ENCODE measurements at places on chromosomes 4 and X.
A peak's percentile ranks its signal among the peaks of the same experiment; 100 is the strongest.

DNA sequence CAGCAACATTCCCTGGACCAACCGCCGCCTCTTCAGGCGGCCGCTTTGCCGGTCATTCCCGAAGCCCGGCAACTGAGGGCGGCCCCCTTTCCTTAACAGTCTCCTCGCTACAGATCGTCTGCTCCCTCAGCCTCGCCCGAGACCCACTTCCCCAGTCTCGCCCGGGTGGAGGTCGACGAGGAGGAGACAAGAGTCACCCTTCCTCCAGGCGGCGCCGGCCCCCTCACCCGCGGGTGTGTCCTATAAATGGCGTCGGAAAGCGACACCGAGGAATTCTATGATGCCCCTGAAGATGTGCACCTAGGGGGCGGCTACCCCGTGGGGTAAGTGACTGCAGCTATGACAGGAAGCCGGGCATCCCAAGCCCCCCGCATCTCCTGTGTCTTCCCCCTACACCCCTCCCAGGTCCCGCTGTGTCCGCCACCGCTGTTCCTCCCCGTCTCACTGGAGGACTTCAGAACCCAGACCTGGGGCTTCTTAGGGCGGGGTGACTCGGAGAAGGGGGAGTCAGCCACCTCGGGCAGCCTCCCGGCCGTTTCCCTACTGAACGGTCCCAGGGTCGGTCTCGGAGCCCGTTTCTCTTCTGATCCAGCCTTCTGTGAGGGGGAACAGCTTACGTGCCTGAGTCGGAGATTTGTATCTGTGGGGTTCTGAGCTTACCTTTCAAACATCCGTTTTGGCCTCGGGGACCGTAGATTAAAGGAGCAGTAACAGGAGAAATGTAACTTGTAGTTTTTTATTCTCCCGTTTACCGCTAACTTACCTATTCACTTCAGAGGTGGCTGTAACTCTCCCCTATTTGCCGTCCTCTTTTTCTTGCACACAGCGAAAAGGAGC lies 570 bp downstream of the WDR44 start:
- DNase-seq: peak; percentile 66

DNA sequence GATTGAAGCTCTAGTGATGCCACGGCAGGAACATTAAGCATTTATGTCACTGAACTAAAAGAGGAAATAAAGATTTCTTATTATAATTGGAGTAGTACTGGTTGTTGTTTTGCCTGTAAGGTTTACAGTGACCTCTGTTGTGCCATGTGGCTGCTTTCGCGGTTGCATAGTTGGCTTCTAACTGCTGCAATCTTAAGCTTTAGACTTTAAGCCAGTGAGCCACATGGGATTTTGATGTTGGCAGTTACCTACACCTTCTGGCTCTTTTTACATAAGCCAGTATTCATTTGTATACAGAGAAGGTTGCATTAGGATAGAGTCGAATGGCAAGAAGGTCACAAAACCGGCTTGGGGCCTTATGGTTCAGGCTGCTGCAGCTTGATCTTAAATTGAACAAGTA lies 1311.6 kb downstream of the RAPGEF2 start:
- DNase-seq: no peak

DNA sequence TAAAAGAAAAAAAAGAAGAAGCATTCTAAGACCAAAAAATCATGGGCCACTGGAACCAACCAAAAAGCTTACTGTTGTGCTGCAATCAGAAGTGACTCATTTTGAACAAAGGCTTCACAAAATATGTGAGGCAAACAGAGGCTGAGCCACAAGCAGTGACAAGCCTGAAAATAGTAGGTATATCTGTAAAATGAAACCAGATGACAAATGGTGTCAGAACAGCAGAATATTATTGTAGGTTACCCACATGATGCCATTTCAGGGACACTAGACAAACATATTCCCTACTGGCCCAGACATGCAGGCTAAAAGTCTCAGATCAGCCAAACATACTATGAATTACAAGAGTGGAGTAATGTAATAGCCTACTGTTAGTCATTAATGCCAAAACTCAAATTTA lies 1301.8 kb upstream of the DIAPH2 start:
- no peak for DNase-seq

DNA sequence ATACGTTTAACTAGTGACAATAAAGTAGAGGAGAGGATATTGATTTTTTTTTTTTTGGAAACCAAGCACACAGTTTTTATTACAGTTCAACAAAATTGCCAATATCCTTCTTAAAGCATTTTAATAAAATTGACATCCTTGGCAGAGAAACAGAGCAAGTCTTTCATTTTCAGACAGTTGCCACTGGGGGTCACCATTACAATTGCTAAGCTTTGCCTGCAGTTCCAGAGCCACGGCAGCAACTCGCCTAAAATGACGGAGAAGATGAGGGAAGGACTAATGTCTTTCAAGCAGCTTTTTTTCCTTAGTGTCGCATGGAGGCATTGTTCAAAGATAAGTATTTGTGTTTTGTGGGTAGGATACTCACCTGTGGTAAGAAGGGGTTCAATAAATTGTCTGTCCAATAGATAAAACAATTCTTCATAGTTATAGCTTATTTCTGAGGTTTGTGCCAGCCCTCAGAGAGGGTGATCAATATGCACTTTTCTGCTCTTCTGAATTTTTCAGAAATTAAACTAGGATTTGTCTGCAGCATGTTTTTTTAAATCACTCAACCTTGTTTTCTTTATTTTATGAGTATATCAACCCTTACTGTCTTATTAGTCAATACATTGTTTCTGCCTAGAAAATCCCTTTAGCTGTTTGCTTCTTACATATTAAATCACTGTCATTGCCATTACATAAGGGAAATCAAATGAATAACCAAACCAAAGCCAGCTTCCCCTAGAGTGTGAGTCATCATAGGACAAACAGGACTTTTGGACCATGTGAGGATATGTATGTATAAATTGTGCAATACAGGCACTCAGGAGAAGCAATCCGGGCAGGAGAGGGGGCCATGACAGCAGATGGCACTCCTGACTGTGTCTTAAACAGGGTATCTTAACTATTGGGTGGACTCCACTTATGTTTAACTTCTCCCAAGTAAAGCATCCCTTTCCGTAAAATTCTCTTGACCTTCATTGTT lies 508.1 kb upstream of the ARX start:
- peak; percentile 1 for DNase-seq

DNA sequence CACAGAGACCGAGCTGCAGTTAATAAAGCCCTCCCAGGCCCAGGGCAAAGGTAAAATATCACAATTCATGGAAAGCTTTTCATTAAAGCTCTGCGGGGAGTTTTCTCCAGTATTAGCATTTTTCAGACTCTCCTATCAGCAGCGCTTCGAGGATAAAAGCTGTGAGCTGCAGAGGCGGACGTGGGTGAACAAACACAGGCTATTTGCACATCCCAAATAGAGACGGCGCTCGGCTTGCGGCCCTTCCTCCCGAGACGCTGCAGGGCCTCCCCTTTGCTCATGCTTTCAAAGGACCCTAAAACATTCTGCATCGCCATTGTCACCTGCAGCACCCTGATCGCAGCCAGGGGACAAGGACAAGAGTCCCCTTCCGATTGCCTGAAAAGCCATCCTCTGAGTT lies 97.3 kb downstream of the SORCS2 start:
- no peak for DNase-seq

- no peak for DNase-seq
Measured at GRCh38 chr4:154590329-154591006, at the start of gene FGA. Gene FGA, minus strand, starts transcription at chr4:154590742. Its CDS starts 55 bp downstream, at chr4:154590687.

DNA sequence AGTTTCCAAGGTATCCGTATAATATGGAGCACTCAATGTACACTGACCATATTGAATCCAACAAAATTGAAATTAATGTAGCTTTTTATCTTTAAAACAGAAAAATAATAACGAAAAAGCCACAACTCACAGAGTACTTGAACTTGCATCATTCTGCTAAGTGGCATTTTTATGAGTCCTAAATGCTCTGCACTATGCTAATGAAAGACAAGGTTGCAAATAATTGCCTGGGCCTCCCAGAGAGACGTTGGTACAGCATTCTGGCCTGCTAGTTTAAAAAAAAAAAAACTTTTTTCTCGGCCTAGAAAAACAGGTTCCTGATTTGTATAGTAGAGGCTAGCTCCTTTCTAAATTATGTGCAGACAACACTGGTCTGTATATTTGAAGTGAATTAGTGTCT lies 4.3 kb upstream of the FAM9B start:
- DNase-seq: no peak

GRCh38 chrX:24479924-24480323 lies 14.8 kb downstream of the PDK3 start:
- DNase-seq: peak; percentile 80

DNA sequence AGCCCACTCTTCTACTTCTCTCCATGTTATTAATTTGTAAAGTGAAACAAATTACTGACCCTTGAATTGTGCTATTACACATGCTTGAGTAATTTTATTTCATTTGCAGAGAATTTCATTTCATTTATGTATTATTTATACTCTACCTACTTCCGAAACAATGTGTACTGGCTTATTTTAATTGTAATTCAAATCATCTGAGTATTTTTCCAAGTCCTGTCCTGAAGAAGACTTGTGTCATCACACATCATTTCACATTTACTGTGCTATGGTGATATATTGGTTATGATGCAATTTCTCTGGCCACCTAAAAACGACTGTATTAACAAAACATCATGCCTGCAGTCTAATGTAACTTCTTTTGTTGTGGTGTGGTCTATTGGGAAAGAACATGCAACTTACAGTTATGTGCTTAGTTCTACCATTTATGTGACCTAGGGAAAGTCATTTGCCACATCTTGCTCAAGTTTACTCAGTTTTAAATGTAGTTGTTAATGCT lies 384.5 kb downstream of the RPA4 start:
- DNase-seq: no peak

- DNase-seq: no peak
Measured at GRCh38 chr4:85050736-85051135, 84.2 kb upstream of the WDFY3 start.

- DNase-seq: no peak
Measured at GRCh38 chrX:8191022-8191421, 20.0 kb upstream of the VCX2 start.

- no peak for DNase-seq
Measured at GRCh38 chr4:184662236-184662635, 12.7 kb downstream of the PRIMPOL start.

DNA sequence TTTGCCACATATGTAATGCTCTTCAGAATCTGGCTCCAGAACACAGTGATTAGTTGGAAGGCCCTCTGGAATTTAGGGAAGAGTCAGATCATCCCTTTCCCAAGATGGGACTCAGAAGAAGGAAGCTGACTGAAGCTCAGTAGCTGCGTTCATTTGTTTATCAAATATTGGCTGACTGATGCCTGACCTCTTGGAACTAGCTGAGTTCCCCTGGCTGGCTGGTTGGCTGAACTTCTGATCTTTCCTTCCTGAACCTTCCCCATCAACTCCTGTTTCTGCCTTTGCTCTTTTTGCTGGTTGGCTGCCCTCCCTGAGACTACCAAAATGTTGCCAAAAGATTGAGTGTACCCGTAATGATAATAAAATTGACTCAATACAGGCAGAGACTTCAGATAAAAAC lies 866.5 kb upstream of the INTU start:
- no peak for DNase-seq

DNA sequence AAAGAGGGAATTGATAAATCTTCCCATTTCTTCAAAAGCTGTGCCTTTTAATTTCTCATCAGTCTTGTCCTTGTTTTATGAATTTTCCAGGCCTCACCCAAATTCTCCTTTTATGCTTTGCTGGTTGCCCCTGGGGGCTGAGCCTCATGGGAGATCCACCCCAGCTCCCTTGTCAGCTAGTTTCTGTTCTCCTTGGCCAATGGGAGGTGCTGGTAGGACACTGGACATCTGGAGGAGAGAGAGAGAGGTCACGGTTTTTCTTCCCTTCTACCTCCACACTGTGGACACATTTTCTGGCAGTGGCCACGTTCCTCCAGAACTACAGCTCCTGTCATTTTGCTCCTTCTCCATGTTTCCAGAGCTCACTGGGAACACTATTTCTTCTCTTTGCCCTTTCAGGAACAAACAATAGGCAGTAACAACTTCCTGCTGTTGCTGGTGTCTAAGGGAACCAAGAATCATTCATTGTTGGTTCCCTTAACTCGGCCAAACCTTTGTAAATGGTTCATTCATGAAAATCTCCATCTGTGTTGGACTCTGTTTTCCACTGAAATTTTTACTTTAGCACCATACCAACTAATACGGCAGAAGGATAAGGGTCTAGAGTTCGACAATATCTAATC lies 334.5 kb downstream of the GPAT3 start:
- DNase-seq: no peak

DNA sequence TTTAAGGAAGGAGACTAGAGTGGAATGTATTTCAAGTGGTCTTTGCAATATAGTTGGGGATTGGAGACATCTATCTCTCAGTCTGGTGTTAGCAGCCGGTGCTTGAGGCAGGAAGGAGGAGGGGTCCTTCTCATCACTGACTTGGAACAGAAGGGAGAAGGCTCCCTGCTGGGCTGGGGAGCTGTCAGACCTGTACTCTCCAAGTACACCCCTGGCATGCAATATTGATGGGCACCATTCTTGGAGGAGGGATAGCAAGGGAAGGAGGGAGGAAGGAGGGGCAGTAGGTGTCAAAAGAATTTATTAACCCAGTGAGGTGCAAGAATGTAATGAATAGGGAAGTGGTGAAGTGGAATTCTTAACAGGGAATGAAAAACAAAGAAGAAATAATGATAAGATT lies 338.8 kb downstream of the UNC5C start:
- DNase-seq: no peak

GRCh38 chrX:130267956-130268448 lies 697 bp downstream of the ZNF280C start:
- DNase-seq: no peak

GRCh38 chr4:118969359-118969758 lies 80.7 kb downstream of the SYNPO2 start:
- no peak for DNase-seq

DNA sequence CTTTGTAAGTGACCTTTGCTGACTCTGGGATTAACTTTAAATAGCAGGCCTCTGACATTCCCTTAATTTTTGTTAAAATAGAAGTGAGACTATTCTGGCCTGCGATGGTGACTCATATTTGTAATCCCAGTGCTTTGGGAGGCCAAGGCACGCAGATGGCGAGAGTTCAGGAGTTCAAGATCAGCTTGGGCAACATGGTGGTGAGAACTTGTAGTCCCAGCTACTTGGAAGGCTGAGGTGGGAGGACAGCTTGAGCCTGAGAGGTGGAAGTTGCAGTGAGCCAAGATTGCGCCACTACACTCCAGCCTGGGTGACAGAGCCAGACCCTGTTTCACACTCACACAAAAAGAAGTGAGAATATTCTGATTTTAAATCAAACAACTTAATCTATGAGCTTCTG lies 27.3 kb downstream of the ZNF330 start:
- no peak for DNase-seq

- DNase-seq: no peak
Measured at GRCh38 chrX:123489011-123489410, 243.8 kb downstream of the THOC2 start.

GRCh38 chr4:36322921-36323354 lies 41.5 kb downstream of the DTHD1 start:
- DNase-seq: peak; percentile 65

DNA sequence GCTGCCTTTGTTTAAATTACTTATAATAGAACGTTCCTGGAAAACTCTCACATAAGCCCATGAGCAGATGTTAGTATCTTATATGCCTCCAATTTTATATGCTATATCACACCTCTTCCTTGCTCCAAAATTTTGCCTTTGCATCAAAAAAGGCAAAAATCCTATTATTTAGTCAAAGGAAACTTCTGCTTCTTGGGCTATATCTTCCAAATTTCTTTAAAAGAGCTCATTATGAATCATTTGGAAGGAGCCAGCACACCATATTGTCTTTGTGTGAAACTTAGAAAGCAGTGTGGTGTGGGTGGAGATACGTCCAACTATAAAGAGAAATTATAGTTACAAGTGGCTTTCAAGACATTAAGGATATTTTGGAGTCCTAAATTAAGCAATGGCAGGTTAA lies 35.7 kb downstream of the NHS start:
- DNase-seq: no peak
